Activated T-helper 17 cell treated with anti-CD3 and anti-CD28 coated beads, Interleukin-2, amount 50 U/mL, for 72 hours (primary cell): ENCODE measurements at places on chromosomes 2 and 18.
A peak's percentile ranks its signal among the peaks of the same experiment; 100 is the strongest.

- no peak for ATAC-seq
Observed at GRCh38 chr2:26462100-26462499, 15.8 kb downstream of the OTOF start.

DNA sequence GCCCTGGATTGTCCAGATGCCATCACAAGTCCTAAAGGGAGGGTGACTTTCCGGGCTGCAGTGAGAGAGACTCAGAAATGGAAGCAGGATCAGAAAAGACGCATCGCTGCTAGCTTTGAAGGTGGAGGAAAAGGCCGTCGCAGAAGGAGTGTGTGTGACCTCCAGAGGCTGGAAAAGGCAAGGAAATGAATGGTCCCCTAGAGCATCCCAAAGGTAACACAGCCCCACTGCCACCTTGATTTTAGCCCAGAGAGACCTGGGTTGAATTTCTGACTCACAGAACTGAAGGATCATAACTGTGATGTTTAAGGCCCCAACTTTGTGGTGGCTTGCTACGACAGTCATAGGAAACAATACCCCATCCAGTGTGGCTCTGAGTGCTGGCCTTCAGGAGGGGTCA, 8.6 kb upstream of the NCK2 start:
- ATAC-seq, result no peak

- no peak for ATAC-seq
Observed at GRCh38 chr2:136119717-136120675, 2.0 kb upstream of the CXCR4 start.

GRCh38 chr2:239236808-239237205, 164.0 kb downstream of the HDAC4 start:
- no peak for ATAC-seq

GRCh38 chr2:212037062-212037461, 501.5 kb downstream of the ERBB4 start:
- no peak for ATAC-seq

- ATAC-seq, result peak; percentile 17
Observed at GRCh38 chr18:3605954-3606443, 156.0 kb downstream of the TGIF1 start.

DNA sequence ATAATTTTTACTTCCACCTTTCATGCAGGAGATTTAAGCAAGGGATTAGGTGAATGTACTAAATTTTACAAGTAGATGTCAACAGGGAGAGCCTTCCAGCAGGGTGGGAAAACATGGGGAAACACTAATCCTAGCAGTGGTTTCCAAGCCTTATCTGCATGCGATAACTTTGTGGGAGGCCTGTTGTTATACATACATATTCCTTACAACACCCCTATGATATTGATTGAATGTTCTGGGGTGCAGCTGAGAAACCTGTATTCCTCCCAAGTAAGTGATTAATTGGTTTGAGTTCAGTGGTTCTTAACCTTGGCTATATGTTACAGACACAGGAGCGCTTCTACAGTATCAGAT, 65.9 kb downstream of the COL4A4 start:
- ATAC-seq, result no peak

GRCh38 chr18:28837100-28837499, 660.2 kb upstream of the CDH2 start:
- no peak for ATAC-seq

DNA sequence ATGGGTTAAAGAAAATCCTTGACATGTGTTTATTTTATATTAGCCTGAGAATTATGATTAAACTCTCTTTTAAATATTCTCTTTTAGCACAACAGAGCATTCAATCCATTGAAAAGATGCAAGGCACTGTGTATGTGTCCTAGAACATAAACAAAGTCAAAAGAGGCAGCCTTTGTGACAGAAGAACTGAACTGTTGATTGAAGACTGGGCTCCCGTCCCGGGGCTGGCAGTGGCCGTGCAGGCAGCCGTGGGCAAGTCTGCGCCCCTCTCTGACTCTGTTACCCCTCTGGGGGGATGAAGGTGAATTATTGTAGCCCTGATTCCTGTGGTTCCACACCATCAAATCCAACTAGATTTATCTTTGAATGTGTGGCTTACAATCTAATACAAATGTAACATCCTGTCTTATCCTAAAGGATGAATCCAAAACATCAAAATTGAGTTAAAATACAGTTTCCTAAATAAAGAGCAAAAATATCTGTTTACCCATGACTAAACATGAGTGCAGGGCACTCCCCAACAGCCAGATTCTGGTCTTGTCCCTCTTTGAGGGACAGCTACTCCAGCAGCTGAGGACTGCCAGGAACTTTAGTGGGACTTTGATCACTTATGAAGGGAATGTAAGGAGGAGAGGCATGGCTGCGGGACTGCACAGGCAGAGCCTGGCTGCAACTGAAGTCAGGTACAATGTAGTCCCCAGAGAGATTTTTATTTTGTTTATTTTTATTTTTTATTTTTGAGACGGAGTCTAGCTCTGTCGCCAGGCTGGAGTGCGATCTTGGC, 37.3 kb upstream of the SH3BP4 start:
- ATAC-seq, result no peak

- ATAC-seq, result no peak
Observed at GRCh38 chr2:61255580-61256437, 93.8 kb downstream of the C2orf74 start.

DNA sequence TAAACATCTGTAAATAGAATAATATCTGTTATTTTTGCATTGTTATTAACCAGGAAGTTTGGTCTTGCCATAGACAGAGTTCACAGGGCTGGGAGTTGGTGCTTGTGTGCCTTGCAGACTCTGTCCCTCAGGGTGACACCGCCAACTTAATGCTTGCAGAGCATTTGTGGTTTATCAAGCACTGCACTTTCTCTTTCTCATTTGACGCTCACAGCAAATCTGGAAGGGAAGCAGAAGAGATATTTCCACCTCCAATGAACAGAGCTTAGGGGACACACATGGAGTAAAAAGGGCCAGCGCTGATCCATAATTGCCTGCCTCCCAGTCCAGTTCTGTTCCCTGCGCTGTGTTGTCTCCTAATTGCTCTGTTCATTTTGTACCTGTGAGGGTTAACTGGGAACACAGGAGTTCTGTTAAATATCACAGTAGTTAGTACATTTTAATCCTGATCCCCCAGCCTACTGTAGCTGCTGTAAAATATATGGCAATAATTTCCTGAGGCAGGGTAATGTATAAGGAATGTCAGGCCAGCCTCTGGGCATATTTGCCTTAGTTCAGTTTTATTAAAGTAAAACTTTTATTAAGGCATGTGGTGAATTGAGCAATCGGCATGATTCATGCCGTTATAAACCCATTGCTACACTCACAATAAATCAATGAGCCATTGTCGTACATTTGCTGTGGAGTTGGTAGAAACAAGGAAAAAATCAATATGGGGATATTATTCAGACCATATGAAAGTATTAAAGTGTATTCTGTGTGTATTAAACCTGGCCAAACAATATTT, 182.5 kb upstream of the OSR1 start:
- ATAC-seq, result no peak
